ENCODE measurements at places on chromosomes 7 and 10.

DNA sequence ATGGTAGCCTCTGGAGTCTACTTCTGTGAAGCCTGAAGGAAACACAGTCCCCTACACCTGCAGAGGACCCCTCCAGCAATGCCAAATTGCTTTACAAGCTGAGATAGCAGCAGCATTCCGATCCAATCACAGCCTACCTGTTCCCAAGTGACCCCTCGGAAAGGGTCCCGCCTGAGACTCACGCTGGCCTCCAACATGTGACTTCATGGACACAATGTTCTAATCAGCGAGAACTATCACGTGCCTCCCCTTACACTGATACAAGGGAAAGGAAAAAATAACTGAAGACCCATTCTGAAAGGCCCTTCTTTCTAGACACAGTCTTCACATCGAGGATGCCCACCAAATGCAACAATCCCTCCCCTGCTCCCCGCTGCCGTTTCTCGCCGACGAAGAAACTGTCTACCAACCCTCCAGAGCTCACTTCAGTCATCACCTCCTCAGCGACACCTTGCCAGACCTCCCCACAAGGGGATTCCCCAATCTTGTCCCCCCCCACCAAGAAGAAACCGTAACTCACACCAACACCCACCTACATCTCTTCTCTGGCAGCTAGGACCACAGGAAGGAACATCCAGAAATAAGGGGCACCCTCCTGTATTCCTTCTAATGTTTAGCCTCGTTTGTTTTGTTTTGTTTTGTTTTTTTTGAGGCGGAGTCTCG is 1.8 kb downstream of the SNX8 start:
- DNase-seq: no peak

DNA sequence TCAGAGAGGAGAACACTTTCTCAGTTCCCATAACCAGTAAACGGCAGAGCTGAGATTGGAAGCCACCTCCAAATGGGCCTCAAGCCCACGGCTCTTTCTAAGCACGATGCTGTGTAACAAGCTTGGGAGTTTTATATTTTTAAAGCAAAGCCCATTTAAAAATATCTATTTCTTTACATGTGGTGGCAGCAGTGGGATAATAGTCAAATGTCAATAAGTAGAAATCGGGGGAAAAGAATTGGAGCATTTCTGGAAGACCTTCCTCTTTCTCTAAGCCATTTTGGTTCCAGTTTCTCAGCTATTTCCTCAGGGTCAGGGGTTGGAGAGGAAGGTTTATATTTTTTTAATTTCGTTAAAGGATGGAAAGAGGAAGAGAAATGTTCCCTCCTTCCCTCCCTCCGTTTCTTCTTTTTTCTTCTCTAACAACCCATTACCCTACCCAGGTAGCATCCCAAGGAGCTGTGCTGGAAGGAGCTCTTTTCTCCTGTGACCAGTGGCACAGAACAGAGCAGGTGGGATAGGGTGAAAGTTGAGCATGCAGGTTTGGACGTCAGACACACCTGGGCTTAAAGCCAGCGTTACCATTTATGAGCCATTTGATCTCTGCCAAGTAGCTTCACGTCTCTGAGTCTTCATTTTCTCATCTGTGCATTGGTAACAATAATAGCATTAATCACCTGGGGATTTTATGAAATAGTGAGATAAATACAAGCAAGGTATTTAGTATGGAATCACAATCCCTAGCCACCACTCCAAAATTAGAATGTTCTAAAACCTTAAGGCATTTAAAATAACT is 515.7 kb downstream of the RPS24 start:
- DNase-seq: no peak

DNA sequence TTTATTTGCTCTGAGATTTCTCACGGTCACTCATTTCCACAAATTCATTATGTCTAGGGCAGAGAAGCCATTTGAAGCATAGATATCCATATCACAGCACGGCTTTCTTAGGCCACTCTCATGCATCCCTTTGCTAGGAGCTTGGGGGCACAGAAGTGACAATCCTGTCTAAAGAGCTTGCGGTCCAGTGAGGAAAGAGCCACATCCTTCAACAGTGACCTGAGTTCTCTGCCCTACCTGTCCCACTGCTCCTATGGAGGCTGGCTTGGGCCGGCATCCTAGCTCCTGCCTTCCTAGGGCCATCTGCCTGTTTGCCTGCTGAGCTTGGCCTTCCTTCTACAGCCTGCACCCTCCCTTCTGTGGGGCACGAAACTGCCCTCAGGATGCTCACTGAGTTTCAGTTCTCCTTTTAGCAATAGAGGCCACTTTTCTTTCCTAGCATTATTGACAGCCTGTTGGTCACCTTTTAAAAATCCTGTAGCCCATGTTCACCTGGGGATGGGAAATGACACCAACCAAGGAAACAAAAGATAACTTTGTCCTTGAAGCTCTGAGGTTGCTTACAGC is 212.1 kb upstream of the GRB10 start:
- no peak for DNase-seq

GRCh38 chr10:123284022-123284421 is 129.8 kb downstream of the BUB3 start:
- no peak for DNase-seq

- DNase-seq: no peak
These were observed 64.5 kb upstream of the EEPD1 start for GRCh38 chr7:36088553-36088952.

All from activated gamma-delta T cell (primary cell).